Stomach (tissue), 19 donors: ENCODE measurements at places on chromosomes 7 and 10. TPM values are rescaled to one million over a fixed set of nuclear protein-coding genes. Genes with fewer than 3 reads are reported as not detected.
A peak's percentile ranks its signal among the peaks of the same experiment; 100 is the strongest.

CDC14C gene
- not detected for total RNA-seq

IKZF5 gene
- total RNA-seq: 11.2 TPM

DNA sequence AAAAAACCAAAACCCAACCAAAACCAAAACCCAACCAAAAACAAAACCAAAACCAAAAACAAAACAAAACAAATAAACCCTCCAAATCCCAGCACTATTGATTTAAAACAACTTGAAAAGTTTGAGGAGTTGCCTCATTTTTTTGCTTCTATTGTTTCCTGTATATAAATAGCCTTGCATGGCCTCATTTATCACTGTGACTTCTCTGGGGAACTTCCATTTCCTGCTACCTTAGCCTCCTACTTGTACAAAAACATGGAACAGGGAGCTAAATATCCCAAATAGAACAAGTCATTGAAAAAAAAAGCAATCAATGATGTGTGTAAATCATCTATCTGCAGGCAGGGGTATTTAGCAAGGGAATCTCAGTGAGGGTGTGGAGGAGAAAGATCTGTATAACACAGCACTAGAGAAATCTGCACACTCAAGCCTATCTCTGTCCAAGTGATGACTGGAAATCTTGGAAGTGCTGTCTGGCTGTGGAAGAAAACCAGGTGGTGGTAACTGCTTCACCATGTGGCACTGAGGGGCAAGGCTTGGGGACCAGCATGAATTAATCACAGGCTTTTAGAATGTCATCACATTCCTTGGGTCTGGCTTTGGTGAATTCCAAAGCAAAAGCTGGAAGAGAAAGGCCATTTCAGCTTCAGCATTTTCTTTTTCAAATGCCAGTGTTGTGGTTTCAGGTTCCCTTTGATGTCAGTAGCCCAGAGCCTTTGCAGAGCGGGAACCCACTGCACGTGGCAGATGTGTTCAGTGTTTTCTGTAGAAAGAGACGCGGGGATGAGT is 349.5 kb upstream of the ZNF32 start:
- no peak overlapping the region for H3K4me3 ChIP-seq
- no peaks in the 10 kb centered on the region for H3K36me3 ChIP-seq
- no peaks in the 10 kb centered on the region for H3K27me3 ChIP-seq
- peak; percentile 52 for DNase-seq
- no peak overlapping the region for H3K27ac ChIP-seq

DNA sequence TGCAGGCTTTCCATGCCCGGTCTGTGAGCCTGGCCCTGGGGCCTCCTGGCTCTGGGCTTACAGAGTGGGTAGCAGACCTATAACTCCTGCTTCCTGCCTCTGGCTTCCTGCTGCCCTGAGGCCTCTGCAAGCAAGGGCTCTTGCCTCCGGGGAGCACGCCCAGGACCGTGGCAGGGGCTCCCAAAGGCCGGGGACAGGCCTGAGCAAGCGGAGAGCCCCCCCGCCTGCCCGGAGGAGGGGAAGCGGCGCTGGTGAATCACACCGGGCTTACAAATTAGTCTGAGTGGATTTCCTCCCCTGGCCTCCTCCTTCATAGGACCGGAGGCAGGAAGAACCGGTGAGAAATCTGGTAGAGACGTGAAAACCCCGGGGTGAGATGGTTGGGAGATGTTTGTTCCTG is 1.5 kb upstream of the MYL10 start:
- H3K4me1 ChIP-seq: no peaks in the 10 kb centered on the region
- H3K27me3 ChIP-seq: peaks cover 5% of the 10 kb centered on the region
- no peak overlapping the region for H3K27ac ChIP-seq
- no peak for DNase-seq
- no peak overlapping the region for H3K4me3 ChIP-seq
- H3K36me3 ChIP-seq: no peaks in the 10 kb centered on the region

MRLN gene
- not detected for total RNA-seq

GRCh38 chr10:90126256-90126595 is 424.8 kb downstream of the KIF20B start:
- no peaks in the 10 kb centered on the region for H3K36me3 ChIP-seq
- no peaks in the 10 kb centered on the region for H3K27me3 ChIP-seq
- DNase-seq: no peak
- no peak overlapping the region for H3K27ac ChIP-seq
- H3K4me1 ChIP-seq: no peaks in the 10 kb centered on the region
- H3K4me3 ChIP-seq: no peak overlapping the region
